ENCODE measurements at places on chromosomes 5 and 9. TPM values are rescaled to one million over a fixed set of nuclear protein-coding genes. Genes with fewer than 3 reads are reported as not detected.

DNA sequence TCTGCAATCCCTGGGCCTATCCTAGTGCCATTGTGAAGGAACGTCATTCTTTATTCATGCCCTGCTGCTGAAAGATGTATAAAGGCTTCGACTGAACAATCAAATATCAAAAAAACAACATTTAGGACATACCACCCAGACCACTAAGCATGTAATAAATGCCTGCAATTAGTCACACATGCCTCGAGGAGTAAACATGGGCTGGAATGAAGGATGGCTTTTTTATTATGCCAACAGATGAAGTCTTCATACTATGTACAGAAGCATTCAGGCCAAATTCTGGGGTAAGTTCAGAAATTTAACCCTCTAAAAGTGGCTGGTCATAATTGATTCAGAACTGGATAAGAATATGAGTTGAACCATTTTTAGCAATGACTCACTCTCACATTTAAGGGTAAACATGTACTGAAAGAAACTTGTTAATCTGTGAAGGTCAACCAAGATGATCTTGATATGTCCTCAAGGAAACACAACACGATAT is 38.1 kb downstream of the FAM240B start:
- H3K4me3 ChIP-seq: no peak overlapping the region
- peaks cover 51% of the 10 kb centered on the region for H3K4me1 ChIP-seq
- DNase-seq: peak; percentile 92
- no peaks in the 10 kb centered on the region for H3K27me3 ChIP-seq
- no peaks in the 10 kb centered on the region for H3K36me3 ChIP-seq

DNA sequence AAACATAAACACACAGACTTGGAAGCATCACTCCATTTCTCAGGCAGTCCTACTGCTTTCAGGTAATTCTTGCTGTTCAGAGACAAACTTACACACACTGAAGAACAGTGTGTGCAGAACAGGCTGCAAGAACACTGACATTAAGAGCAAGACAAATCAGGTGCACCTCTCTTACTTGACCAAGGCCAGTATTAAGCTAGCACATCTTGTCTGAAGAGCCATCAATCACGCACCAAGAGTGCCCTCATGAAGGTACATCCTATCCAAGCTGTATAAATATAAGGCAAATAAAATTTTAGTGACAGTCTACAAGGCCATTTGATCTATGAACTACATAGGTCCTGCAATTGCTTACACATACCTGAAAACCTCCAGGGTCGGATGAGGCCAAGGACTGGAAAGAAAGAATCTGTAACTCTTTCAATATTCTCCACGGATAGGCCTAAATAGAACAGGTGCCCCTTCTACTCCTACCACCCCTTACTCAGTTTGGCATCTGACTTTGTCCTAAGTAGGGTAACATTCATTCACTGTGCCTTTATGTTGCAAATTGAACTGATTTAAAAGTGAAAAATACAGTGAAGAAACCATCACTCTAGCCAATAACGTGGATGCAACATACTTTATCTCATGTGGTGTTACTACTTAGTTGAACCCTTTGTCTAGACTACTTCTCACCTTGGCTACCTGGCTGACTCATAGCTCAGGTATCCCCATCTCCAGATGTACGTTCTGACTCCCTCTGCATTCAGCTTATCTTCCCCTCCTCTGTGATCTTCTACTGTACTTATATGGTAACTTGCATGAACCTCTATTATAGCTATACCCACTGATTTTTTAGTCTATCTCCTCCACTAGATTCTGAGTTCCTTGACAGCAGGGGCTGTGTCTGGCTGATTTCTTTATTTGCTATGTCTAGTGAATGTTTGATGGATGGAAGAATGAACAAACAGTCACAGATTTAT is 256.3 kb downstream of the KIAA0825 start:
- H3K4me1 ChIP-seq: no peaks in the 10 kb centered on the region
- H3K27ac ChIP-seq: no peak overlapping the region
- no peak overlapping the region for H3K4me3 ChIP-seq
- H3K27me3 ChIP-seq: no peaks in the 10 kb centered on the region
- H3K36me3 ChIP-seq: no peaks in the 10 kb centered on the region
- no peak for DNase-seq

- H3K4me1 ChIP-seq: peaks cover 4% of the 10 kb centered on the region
- no peaks in the 10 kb centered on the region for H3K36me3 ChIP-seq
- H3K4me3 ChIP-seq: no peak overlapping the region
- DNase-seq: no peak
- no peak overlapping the region for H3K27ac ChIP-seq
Measured at GRCh38 chr5:3662344-3662743, 66.7 kb downstream of the IRX1 start.

DNA sequence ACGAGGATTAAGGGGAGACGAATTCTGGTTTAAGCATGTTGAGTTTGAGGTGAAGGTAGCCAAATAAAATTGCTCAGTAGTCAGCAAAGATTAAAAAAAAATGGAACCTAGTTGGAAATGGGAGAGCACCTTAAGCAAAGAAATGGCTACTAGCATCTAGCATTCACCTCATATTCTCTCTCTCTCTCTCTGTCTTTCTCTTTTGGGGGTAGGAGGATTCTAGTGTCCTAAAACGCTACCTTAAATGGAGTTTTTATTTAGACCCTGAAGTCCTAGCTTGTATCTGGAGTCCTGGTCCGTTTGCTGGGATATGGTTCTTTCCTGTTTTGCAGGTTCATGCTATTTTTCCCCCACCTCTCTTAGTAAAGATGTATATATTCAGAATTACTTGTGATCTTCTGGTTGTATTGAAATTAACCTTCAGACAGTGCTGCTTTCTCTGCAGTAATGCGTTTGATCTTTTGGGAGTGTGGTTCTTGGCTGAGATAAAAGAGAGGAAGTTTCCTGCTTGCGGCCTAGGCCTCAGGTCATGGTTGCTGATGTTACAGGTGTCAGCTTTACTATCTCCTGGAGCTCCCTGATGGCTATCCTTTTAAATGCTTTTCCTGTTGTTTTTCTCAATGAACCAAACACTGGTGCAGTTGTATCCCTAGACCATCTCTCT is 8.0 kb downstream of the TGFBR1 start:
- H3K27ac ChIP-seq: no peak overlapping the region
- peaks cover 11% of the 10 kb centered on the region for H3K36me3 ChIP-seq
- no peak for DNase-seq
- H3K4me1 ChIP-seq: peaks cover 8% of the 10 kb centered on the region

ANKDD1B gene
- total RNA-seq: not detected

ANKRA2 gene
- 12.2 TPM for total RNA-seq

All from SJCRH30 (cell line).